Colonic mucosa (tissue), 4 donors: ENCODE measurements at places on chromosomes 3 and 15. TPM values are rescaled to one million over a fixed set of nuclear protein-coding genes. Genes with fewer than 3 reads are reported as not detected.

Gene PTPRG
- total RNA-seq = 26.3 TPM

Gene FNDC3B
- total RNA-seq = 142 TPM

Gene RAB6B
- total RNA-seq = 5.6 TPM

Gene C3orf20
- not detected for total RNA-seq

Gene ARL13B
- 4.7 TPM for total RNA-seq

DNA sequence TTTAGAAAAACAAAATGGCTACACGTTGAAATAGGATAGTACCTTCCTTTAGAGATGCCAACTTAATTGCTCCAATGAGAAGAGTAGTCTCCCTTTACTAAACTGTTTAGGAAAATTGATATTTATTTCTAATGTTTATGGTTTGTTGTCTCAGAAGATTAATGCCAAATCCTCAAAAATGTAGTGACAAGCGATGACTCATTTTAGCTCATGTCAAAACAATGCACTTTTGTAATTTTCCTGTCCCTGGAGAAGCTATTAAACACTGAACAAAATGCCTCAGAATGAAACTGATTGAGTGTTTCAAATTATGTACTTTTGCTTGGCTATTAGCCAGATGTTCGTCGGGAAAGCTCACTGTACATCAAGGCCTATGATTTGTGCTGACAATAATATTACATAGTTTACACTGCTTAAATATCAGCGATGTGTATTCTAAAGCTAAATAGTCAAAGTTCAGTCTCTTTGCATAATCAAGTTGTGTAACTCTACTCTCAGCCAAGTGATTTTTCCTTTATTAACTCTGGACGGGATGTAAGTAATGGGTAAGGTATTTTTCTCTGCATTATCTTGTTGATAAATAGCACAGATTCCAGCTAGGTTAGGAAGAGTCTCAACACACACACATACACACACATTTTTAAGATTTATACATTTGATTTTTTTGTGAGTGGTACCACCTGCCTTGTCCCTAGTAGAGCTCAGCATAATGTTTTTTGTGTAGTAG lies 83.7 kb downstream of the CMSS1 start:
- H3K27ac ChIP-seq = peak overlapping the region; percentile 18
- no peaks in the 10 kb centered on the region for H3K27me3 ChIP-seq
- DNase-seq = no peak

DNA sequence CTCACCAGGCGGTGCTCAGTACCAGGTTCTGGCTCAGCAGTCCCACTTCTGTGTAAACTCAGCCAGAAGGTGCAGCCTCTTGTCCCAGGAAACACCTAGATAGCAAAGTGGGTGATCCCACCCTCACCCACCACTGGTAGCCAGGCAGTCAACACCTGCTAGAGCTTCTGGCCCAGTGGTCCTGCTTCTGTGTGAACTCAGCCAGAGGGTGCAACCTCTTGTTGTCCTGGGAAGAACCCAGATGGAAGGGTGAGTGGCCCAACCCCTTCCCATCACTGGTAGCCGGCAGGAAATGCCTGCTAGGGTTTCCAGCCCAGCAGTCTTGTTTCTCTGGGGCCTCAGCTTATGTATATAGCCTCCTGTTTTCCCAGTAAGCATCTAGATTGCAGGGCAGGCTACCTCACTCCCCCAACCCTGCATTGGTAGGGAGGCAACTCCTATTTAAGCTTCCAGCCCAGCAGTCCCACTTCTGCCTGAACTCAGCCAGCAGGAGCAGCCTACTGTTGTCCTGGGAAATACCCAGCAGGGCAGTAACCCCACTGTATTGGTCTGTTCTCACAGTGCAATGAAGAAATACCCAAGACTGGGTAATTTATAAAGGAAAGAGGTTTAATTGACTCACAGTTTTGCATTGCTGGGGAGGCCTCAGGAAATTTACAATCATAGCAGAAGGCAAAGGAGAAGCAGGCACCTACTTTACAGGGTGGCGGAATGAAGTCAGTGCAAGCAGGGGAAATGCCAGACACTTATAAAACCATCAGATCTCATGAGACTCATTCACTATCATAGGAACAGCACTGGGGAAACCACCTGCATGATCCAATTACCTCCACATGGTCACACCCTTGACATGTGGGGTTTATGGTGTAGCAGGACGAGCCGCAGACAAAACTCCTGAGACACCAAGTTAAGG lies 110.6 kb downstream of the DTWD1 start:
- peak; percentile 46 for DNase-seq
- H3K4me3 ChIP-seq = no peak overlapping the region
- H3K36me3 ChIP-seq = no peaks in the 10 kb centered on the region
- peaks cover 6% of the 10 kb centered on the region for H3K4me1 ChIP-seq
- H3K27ac ChIP-seq = no peak overlapping the region

DNA sequence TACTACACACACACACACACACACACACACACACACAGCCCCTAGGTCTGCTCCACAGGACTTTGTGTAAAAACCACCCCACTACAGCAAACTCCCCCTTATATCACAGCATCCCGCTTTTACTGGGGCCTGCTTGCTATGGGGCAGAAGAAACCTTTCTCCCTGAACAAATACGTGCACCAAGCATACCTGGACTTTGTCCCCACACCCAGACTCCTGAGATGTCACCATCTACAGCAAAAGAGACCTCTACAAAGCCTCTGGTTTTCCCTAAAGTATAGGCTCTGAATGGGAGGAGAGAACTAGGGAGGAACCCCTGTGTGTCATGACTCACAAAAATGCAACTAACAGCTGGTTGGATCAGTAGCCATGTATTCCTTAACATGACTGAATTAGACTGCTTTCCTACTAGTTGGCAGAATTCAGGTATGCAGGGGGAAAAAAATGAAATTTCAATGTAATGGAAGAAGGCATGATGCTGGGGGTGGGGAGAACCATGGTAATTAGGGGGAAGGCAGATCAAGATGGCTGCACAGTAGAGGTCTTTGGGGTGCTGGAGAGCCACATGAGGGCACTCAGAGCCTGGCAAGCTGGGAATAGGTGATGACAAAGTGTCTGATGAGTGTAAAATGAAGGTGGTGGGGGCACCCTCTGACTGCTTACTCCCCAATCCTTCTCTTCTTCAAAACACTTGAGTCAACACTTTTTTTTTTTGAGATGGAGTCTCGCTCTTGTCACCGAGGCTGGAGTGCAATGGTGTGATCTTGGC lies 45.9 kb downstream of the DAPK2 start:
- H3K4me1 ChIP-seq = peaks cover 4% of the 10 kb centered on the region
- no peak overlapping the region for H3K27ac ChIP-seq
- H3K36me3 ChIP-seq = no peaks in the 10 kb centered on the region
- no peak overlapping the region for H3K4me3 ChIP-seq

GRCh38 chr3:15108082-15108545 lies 9.2 kb upstream of the RBSN start:
- no peak overlapping the region for H3K27ac ChIP-seq
- no peaks in the 10 kb centered on the region for H3K4me1 ChIP-seq
- H3K27me3 ChIP-seq = no peaks in the 10 kb centered on the region
- no peaks in the 10 kb centered on the region for H3K36me3 ChIP-seq
- peak; percentile 68 for DNase-seq

- H3K36me3 ChIP-seq = no peaks in the 10 kb centered on the region
- H3K27ac ChIP-seq = no peak overlapping the region
- H3K4me1 ChIP-seq = no peaks in the 10 kb centered on the region
- no peak for DNase-seq
- no peaks in the 10 kb centered on the region for H3K27me3 ChIP-seq
Observed at GRCh38 chr15:42931702-42932486, 11.3 kb upstream of the TTBK2 start.

- no peak overlapping the region for H3K4me3 ChIP-seq
- no peak for DNase-seq
- H3K36me3 ChIP-seq = no peaks in the 10 kb centered on the region
Observed at GRCh38 chr3:177141899-177142646, 55.2 kb downstream of the TBL1XR1 start.

DNA sequence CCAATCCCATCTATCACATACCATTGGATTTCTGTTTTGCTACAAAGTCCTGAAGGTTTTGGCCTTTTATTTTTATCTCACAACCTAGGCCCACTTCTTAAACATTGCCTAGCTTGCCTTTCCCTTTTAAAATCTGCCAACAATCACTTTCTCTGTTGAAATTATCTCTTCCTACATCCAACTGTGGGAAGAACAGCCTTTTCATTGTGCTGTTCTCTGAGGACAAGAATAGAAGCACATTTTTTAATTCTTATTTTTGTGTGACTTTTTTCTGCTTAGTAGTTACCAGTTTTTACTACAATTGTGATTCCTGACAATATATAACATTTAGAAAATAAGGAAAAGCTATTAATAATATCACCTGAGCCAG lies 159.2 kb downstream of the CNTN6 start:
- no peak for DNase-seq
- H3K27ac ChIP-seq = no peak overlapping the region
- no peaks in the 10 kb centered on the region for H3K4me1 ChIP-seq
- no peaks in the 10 kb centered on the region for H3K36me3 ChIP-seq
- no peaks in the 10 kb centered on the region for H3K27me3 ChIP-seq

DNA sequence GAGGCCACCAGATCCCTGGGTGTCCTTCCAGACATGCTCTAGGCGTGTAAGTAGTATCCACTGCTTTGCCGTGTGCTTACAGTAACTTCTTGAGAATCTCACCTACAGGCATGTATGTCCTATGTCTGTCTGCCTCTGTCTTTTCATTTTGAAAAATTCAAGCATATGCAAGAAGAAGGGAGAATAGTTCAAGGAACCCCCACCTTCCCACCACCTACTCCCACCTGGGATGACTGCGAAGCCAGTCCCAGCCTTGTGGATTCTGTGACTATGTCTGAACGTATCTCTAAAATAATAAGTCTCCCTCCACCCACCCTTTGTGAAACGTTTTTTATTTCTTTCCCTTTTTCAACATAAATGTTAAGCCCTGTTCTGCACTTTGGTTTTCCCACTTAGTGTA lies 15.0 kb downstream of the CHST13 start:
- no peak overlapping the region for H3K4me3 ChIP-seq
- H3K27me3 ChIP-seq = no peaks in the 10 kb centered on the region
- no peaks in the 10 kb centered on the region for H3K4me1 ChIP-seq
- no peak overlapping the region for H3K27ac ChIP-seq

DNA sequence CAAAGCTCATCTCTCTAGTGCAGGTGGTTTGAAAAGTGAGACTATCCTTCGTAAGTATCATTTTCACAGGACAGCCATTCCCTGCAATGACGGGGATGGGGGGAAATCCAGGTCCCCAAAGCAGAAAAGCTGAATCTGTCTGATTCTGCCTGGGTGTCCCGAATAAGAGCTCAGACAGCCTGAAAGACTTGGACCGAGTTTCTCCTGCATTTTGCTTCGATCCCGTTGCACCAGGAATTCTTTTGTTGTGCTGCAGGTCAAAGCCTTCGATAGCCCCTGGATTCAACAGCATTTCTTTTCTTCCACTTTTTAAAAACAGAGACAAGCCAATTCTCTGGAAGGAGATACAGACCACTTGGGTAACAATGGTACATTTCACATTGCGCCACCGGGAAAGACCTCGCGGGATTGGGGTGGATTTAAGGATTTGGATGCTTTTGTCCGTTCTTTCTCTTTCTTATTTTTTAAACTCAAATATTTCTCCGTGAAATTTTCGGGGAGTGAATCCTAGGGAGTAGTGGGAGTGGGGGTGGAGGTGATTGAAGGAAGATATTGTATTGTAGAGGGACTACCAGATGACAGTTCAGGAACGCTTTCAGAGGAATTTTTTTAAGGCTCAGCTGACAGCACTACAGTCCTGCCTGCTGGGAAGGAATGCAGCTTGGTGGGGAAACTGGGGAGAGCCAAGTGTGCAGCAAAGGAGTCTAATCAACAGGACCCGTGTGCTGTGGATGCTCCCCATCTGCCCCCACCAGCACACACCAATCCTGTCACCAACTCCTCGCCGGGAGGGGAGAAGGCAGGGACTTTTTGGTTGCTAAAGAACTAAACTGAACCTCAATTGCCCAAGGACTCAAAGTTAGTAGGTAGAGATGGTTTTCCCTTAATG lies 2.6 kb downstream of the SLITRK3 start:
- H3K36me3 ChIP-seq = no peaks in the 10 kb centered on the region
- H3K27me3 ChIP-seq = peaks cover 41% of the 10 kb centered on the region
- H3K27ac ChIP-seq = no peak overlapping the region
- no peak for DNase-seq

GRCh38 chr3:51970606-51971300 lies 3.1 kb downstream of the ABHD14B start:
- DNase-seq = no peak
- no peaks in the 10 kb centered on the region for H3K4me1 ChIP-seq
- no peak overlapping the region for H3K27ac ChIP-seq
- no peaks in the 10 kb centered on the region for H3K27me3 ChIP-seq
- no peak overlapping the region for H3K4me3 ChIP-seq

DNA sequence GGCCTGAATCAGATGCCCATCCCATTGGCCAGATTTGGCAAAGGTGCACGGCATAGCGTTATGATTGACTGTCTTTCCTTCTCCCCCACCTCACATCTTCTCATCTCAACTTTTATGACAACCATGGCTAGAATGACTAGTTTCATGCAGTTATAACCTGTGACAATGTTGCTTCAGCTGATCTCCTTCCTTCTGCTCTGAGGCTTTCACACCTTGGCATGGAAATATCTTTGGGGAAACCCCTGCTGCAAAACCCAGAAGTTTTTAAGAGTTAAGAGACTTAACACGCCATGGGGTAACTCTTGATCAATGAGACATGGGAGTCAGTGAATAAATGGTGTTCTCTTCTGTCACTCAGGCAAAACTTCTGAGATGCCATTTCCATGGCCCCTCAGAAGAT lies 290.7 kb upstream of the MDFIC2 start:
- H3K4me3 ChIP-seq = no peak overlapping the region
- H3K27me3 ChIP-seq = no peaks in the 10 kb centered on the region
- no peaks in the 10 kb centered on the region for H3K4me1 ChIP-seq
- no peak for DNase-seq

DNA sequence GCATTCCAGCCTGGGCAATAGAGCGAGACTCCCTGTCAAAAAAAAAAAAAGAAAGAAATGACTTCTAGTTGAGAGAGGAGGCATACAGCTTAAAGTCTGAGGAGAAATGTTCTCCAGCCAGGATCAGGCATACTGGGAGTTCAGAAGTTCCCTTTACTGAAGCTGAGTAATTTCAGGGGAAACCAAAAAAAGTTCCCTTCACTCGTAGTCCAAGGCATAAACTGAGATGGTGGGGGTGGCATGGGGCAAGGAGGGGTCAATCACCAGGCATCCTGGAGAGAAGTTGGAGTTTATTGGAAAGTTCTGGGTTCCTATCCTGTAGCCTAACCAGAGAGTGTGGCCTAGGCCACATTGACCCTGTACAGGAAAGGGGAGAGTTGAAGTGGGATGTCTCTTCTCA lies 5.9 kb downstream of the GPX1 start:
- H3K27ac ChIP-seq = peak overlapping the region; percentile 63
- no peak for DNase-seq
- no peaks in the 10 kb centered on the region for H3K36me3 ChIP-seq
- no peak overlapping the region for H3K4me3 ChIP-seq
- no peaks in the 10 kb centered on the region for H3K4me1 ChIP-seq

GRCh38 chr3:64306745-64307144 lies 81.5 kb upstream of the PRICKLE2 start:
- H3K36me3 ChIP-seq = no peaks in the 10 kb centered on the region
- H3K4me1 ChIP-seq = no peaks in the 10 kb centered on the region
- DNase-seq = no peak
- H3K4me3 ChIP-seq = no peak overlapping the region
- H3K27me3 ChIP-seq = no peaks in the 10 kb centered on the region
- H3K27ac ChIP-seq = no peak overlapping the region

- no peak for DNase-seq
- H3K27ac ChIP-seq = no peak overlapping the region
- no peaks in the 10 kb centered on the region for H3K36me3 ChIP-seq
- no peak overlapping the region for H3K4me3 ChIP-seq
- H3K27me3 ChIP-seq = no peaks in the 10 kb centered on the region
- H3K4me1 ChIP-seq = no peaks in the 10 kb centered on the region
Observed at GRCh38 chr3:78481050-78481449, 1286.7 kb downstream of the ROBO1 start.
